ENCODE measurements at places on chromosomes 6 and 20.

DNA sequence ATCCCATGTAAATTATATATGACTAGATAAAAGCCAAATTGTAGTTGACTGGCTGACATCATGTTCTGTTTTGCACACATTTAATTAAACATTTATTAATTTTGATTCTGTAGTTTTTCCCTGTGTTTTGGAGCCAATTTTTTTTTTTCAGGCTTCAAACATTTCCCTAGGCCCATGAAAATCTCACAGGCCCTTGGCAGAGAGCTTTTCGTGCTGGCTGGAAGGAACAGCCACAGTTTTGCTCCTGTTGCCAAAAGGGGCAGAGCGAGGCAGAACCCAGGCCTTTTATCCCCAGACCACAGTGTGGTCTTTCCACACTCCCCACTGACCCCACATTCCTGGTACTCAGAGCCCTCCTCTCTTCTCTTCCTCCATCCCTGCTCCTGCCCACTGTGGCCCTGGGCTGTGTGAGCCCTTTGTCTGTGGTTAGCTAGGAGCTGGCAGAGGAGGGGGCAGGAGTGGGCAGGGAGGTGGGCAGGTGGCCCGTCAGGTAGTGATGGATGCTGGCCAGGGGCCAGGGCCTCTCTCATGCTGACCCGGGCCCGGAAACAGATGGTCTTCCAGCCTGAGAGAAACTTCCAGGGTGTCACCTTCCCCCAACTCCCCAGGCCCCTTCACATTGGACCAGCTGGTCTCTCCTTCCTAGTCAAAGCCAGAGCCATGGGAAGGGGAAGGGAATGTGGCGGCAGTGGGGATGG, 19.4 kb upstream of the CCM2L start:
- no peak for DNase-seq

DNA sequence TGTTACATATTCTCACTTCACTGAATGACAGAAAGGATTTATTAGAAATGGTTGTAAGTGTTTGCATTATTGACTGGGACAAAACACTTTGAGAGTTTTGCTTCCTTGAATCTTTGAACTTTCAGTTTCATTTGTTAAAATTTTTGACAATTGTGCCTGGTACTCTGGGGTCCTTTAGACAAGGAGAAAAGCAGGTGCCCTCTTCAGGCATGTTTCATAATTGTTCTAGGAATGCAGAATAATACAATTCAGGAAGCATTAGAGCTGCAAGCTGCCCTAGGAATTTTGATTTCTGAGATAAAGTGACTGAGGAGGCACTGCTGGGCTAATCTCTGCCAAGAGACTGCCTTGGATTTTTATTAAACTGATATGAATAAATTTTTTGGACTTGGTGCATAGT, 49.7 kb downstream of the TOP1 start:
- DNase-seq, result peak; percentile 84

GRCh38 chr6:105587349-105588122, 184.7 kb upstream of the PREP start:
- DNase-seq, result peak; percentile 26

DNA sequence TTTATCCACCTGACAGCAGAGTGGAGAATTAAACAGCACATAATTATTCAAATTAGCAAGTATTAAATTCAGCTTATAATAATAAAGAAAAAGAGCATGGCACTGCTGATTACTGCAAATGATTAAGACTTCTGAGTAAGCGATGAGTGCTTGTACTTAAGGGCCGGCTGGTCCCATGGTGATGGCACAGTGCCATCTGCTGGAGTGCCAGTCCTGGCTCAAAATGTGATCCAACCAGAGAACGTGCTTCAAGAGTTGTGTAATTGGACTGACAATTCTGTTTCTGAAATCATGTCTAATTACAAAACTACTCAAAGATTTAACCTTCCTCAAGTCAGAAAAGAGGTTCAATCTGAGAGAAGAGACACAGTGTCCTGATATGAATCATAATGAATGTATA, 181.6 kb upstream of the RGS17 start:
- peak; percentile 83 for DNase-seq

DNA sequence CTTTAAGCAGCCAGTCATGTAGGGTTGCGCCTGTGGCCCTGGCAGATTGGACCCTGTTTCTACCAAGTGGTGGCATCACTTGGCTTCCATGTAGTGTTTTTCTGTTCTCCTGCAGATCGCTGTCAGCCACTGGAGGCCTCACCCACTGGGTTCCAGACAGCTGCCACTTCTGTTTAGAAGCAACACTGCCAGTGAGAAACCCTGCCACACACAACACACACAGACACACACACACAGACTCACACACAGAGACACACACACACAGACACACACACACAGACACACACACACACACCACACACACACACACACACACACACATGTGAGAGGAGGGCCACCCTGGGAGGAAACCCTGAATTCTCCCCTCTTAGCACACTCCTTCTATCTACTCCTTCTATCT, 51.8 kb downstream of the UTRN start:
- no peak for DNase-seq

DNA sequence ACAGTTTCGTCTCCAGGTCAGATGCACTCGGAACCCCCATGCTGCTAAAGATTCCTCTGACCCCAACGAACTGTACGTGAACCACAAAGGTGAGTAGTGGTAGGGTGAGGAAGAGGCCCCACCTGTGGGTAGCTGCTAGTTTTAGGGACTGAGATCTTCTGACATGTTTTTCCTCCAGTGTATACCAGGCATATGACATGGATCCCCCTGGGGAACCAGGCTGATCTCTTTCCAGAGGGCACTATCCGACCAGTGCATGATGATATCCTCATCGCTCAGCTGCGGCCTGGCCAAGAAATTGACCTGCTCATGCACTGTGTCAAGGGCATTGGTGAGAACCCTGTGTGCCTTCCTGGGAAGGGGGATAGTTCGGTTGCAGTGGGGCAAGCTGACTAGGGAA, 3.2 kb downstream of the POLR1C start:
- DNase-seq, result no peak

- DNase-seq, result no peak
Observed at GRCh38 chr20:34951652-34952051, 4.0 kb downstream of the GSS start.

GRCh38 chr20:33165416-33166055, 2.4 kb upstream of the BPIFA2 start:
- DNase-seq, result no peak

DNA sequence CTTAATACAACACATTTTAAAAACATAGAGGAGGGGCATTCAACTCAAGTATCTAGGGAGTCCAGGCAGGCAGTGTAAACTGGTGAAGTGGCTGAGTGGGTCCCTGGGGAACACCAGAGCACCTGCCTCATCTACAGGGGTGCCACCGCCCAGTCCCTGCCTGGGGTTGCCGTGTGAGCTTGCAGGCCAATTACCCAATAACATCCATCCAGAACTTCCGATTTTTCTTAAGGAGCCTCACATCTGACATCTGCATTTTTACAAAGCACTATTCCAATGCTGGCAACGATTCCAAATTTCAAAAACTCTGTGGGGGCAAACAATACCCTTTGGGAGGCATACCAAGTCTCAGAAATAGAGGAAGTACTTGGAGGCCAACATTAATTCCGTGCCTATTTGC, 288.4 kb upstream of the TSHZ2 start:
- DNase-seq, result no peak

DNA sequence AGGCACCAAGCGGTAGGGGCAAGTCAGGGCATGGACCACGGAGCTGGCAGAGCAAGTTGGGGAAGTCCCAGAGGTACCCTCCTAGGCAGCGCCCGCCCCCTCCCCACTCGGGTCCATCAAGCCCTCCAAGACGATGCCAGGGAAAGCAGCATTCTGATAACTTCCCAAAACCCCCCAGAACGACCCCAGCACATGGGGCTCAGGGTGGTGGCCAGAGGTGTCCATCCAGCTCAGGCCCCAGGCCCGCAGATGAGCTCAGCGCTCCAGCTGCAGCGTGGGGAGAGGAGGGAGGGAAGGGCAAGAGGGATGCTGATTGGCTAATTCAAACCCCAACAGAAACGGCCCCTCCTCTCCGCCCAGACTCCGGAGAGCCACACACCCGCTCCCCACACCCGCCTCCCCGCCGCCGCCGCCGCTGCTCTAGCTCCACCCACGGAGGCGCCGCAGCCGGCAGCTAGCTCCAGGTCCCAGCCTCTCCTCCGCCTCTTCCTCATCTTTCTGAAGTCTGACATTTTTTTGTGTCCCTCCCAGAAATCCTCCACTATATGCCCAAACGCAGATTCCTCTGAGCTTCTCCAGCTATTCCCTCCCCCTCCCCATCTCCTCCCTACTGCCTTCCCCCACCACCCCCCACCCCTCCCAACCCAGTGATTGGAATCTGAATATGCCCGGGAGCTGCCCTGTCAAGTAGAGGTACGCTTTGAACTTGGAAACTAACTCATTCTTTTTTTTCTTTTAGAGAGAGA, 40.3 kb upstream of the TLDC2 start:
- DNase-seq, result peak; percentile 95

DNA sequence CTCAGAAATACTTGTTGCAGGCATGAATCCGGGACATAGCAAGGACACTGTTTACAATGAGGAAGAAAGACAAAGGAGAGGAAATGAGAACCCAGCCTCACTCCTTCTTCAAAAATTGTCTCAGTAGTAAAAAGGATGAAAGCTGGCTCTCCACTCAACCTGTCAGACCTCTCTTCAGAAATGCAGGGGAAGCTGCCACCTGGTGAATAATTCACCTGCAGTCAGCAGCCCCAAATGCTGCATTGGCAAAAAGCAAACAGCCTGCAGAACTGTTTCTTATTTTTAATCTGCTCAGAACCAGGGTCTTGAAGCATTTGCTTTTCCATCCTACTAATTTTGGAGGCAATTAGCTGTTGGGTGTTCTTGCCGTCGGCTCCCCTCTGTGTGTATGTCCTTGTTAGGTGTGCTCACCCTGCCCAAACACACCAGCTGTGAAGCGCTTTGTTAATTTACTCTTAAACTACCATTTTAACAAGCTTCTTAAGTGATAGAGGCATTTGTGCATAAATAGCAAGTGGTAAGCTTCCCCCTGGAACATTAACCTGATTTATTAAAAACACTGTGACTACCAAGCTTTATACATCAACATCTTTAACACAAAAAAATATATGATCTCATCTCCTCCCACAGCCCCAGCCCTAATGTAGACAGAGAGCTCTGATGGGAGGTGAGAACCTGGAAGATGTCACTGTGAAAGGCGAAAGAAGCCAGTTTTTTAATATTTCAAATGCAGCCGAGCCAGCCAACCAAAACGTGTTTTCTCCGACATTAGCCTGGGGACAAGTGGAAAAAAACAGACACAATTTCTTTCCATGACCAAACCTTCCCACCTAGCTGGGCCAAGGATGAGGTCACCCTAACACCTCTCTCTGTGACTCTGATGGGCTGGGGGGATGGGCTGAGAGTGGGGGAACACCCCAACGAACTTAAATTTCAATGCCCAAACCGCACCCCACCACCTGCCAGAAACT, 451.0 kb upstream of the SULF2 start:
- DNase-seq, result no peak

GRCh38 chr6:90286884-90287488, 9.7 kb downstream of the BACH2 start:
- DNase-seq, result peak; percentile 63

- DNase-seq, result no peak
Observed at GRCh38 chr6:133202610-133203343, 38.4 kb upstream of the EYA4 start.

GRCh38 chr6:142482974-142483373, 181.2 kb downstream of the ADGRG6 start:
- DNase-seq, result no peak

DNA sequence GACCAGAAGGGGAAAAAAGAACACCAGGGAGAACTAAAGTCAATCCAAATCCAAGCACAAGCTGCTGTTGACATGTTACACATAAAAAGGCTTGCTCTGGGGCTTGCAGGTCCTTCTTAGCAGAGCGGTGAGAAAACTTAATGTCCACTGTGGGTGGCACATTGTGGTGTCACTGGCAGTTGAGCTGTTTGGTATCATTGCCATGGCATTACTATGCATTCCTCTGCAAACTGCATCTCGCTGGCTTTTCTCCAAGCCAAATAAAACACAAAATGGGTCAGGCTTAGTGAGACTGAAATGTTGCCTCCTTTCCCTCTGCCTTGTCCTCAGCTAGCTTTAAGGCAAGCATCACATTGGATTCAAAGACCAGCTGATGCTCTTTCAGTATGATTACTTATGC, 40.9 kb downstream of the LY86 start:
- peak; percentile 2 for DNase-seq

DNA sequence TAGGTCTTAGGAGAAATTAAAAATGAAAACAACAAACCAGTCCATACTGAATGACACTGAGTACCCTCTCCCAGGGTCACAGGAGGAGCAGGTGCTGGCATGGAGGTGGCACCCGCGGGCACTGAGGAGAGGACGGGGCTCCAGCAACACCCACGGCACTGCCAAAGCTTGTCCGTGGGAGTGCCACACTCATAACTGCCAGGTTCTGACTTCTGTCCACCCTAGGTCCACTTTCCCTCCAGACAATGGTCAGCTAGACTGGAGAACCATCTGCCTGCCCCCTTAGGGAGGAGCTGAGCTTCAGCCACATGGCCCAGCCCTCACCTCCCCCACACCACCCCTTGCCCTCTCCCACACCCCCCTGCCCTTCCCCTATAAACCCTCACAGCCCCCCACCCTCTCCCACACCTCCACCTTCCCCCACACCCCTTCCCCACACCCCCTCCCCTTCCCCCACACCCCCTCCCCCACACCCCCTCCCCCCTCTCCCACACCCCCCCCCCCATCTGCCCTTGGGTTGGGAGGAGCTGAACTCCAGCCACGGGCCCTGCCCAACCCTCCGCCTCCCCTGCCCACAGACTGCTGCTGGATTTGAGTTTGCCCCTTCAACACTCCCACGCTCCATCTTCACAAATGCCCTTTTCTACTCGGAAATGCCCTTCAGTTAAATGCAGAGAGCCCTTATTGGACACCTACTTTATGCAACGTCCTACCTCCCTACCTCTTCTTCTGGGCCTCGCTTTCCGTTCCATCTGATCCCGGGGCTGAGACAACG, 129.6 kb downstream of the TAF4 start:
- DNase-seq, result no peak

DNA sequence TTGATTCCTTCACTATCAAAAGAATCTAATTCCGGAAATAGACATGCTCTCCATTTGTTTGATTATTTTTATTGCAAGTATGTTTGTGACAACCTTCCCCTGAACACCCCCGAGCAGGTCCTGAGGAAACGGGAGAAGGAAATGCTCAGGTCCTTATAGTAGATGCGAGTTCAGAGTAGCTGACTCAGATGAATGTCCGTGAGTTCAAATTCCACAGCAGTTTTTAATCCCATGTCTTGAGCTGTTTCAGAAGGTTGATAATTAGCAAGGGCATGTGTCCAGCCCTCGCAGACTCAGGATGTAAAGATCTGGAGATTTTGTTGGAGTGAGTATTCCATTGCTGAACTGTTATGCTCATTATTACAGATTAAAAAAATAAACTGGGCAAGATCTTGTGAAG, 169.3 kb downstream of the BCAS1 start:
- peak; percentile 78 for DNase-seq

GRCh38 chr6:157557559-157557958, 176.6 kb downstream of the ZDHHC14 start:
- DNase-seq, result no peak
